ENCODE measurements at places on chromosomes 12 and 14.
A peak's percentile ranks its signal among the peaks of the same experiment; 100 is the strongest.

- no peak for DNase-seq
Observed at GRCh38 chr12:109716092-109716479, 2.5 kb downstream of the FAM222A start.

- DNase-seq, result no peak
Observed at GRCh38 chr14:48954446-48954845, 631.7 kb downstream of the RPS29 start.

GRCh38 chr14:91509878-91510170 lies 286 bp downstream of the PPP4R3A start:
- peak; percentile 14 for DNase-seq

DNA sequence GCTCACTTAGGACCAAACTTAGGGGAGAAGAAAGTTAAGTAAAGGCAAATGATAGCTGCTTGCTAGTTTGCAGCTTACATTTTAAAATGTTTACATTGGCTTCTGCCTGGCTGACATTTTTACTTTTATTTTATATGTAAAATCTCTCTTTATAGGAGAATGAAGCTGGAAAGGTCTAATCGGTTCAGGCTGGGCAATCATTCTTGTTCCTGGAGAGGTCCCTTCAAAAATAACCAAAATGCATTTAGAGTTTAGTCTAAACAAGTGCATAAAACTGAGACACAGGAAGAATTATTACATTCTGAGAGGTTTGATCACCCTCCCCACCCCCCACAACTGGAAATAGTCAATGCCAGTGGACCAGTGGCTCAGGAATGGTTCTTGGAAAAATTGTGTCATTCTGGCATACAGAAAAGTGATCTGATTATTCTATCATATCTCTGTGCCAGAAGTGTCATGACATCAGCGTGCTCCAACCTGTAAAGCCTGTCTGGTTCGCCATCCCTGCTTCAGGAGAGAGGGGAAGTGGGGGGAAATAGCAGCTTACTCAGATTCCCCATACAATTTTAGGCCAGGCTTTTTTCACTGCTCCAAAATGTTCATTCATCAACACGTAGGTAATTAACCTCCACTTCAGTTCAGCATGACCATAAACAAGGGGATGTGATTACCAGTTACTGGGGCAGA lies 4.2 kb downstream of the PRICKLE1 start:
- DNase-seq, result no peak

- DNase-seq, result no peak
Observed at GRCh38 chr14:44663136-44663535, 156.1 kb upstream of the FSCB start.

DNA sequence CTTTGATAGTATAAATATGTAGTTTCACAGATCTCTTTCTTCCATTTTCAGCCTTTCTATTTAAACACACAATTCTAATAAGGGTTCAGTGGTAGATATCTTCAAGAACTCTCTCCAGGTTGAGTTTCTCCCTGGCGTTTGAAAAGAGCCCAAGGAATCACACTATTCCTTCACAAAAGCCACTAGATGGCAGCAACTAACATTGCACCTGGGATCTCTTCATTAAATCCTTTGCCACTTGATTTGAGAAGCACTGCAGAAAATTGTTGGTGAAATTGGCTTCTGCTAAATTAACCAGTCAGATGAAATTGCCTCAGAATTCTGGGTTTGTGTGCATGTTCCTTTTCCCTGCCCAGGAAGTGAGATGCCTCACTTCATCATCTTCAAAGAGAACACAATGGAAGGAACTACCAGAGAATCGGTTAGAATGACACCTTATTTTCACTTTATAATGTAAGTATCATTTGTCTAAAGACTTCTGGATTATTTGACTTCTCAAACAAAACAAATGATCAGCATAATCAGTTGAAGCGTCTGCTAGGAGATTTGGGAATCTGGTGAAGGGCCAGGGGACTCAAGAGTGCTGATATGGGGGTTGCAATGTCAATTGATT lies 6.8 kb downstream of the CCDC198 start:
- DNase-seq, result no peak

GRCh38 chr14:93073358-93073707 lies 42.4 kb downstream of the ITPK1 start:
- DNase-seq, result no peak

DNA sequence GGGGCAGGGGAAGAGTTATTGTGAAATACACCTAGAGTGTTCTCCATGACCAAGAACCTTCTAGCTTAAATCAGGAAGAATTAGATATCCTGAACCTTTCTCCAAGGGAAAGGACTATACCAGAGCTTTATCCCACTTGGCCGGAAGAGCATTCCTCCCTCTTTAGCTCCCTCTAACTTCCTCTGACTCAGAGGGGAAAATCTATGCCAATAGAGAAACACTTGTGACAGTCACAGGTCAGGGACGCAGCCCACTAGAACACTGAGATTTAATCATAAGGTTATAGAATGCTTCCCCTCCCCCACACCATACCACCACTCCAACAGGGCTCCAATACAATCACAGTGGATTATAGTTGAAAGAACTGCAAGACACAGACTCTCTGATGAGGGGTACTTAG lies 55.4 kb upstream of the RFX4 start:
- no peak for DNase-seq

DNA sequence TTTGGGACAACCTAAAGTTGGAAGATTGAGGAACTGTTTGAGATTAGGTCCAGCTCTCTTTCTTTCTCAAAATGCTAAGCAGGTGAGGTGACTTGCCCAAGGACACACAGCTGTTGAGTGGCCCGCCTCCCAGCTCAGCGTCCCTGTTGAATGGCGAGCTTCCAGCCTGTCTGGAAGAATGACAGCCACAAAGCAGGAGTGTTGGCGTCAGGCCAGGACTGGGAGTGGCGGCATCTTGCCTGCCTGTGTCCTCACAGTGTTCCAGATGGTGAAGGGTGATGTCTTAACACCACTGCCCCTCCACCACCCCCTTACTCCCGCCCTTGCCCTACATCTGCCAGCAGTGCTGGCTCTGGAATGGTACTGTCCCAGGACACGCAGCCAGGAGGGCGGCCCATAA lies 4.4 kb upstream of the CEBPE start:
- DNase-seq, result no peak
